Globus pallidus (tissue), 1 donor: ENCODE measurements at places on chromosomes 11 and 22.

DNA sequence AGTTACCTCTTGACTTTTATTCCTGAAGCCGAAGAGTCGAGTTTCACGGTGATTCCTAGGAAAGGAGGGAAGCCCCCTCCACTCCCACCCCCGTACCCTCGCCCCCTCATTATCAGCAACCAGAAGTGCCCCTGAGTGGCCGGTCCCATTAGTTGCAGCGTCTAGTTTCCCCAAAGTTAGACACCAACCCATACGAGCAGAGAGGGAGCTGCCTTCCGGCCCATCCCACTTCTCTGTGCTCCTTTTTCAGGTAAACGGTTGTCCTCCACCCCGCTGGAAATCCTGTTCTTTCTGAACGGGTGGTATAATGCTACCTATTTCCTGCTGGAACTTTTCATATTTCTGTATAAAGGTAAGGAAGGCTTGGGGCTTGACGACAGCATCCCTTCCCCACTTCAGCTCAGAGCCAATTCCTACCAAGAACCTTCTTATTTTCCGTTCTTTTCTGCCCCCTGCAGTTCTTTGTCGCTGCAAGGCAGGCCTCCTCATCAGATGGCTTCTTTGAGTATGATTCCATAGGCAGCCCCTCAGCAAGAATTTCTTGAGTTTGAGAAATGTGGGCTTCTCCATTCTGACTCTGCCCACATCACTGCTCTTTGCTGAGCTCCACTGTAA is 701 bp downstream of the TMEM216 start:
- DNase-seq = no peak

- DNase-seq = peak; percentile 59
Measured at GRCh38 chr11:73384872-73385689, 8.9 kb downstream of the RELT start.

GRCh38 chr22:42443240-42444076 is 11.3 kb upstream of the NFAM1 start:
- DNase-seq = peak; percentile 12

DNA sequence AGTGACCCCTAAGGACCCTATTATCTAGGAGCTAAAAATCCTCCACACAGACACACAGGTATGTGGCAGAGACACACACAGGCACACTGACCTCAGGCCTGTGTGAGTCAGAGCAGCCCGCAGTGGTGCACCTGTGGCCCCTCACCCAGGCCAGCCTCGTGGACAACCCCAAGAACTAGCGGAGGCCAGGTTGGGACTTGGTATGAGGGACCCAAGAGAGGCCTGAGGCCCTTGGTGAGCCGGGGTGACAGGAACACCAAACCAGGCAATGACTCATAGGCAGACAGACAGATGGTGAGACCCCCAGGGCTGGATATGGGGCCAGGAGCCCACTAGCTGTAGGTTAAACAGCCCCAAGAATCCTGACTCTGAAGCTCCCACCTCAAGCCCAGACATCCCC is 6.0 kb downstream of the CASTOR1 start:
- DNase-seq = no peak

DNA sequence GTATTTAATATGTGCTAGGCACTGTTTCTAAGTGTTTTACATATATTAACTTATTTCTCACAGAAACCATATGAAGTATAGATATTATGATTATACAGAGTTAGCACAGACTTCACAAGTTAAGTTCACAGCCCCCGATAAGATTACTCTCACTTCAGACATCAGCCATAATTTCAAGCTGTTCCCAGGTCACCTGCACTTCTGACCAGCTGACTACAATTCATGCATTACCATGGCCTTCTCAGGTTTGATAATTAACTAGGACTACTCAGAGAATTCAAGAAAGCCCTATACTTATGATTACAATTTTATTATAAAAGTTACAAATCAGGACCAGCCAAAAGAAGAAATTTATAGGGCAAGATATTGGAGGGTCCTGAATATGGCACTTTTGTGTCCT is 68.2 kb upstream of the RRM1 start:
- no peak for DNase-seq

- DNase-seq = peak; percentile 52
Measured at GRCh38 chr22:28019881-28020861, 101.1 kb upstream of the PITPNB start.

DNA sequence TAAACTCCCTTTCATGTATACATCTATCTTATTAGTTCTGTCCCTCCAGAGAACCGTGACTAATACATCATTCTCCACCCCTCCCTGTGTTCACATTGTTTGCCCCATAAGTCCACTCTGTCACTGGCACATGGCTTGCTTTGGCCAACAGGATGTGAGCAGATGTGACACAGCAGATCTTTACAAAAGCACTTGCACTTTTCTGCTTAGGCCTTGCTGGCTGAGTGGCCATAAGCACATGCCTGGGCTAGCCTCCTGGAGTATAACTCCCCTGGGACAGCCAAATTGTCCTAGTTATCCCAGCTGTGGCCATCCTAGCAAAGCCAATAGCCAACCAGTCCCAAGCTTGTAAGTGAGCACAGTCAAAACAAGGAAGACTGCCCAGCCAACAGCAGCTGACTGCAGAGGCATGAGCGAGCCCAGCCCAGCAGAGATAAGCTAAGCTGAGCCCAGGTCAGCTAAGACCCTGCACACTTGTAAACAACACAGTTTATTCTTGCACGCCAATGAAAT is 9.7 kb upstream of the RCN1 start:
- no peak for DNase-seq

DNA sequence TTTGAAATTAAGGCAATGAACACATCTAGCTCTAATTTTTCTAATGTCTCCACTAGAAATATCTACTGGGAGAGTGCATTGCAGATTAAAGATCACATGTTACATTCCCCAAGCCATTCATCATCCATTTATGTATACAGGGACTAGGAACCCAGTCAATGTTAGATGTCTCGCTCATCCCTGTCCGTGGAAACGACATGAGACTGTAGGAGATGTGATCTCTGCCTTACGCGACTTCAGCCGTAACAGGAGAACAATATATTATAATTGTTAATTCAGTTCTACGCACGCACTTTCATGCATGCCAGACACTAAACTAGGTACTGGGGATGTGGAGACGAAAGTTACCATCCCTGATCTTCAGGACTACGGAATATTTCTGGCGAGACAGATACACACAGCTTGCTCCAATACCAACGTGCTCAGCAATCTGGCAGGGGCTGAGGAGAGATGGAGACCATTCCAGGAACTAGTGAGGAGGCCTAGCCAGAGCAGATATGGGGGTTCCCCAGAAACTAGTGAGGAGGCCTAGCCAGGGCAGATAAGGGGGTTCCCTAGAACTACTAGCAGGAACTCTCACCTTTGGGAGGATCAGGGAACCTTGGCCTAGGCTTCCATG is 706 bp downstream of the DCPS start:
- DNase-seq = peak; percentile 31
